ENCODE measurements at places on chromosomes 6 and 20.
A peak's percentile ranks its signal among the peaks of the same experiment; 100 is the strongest.

DNA sequence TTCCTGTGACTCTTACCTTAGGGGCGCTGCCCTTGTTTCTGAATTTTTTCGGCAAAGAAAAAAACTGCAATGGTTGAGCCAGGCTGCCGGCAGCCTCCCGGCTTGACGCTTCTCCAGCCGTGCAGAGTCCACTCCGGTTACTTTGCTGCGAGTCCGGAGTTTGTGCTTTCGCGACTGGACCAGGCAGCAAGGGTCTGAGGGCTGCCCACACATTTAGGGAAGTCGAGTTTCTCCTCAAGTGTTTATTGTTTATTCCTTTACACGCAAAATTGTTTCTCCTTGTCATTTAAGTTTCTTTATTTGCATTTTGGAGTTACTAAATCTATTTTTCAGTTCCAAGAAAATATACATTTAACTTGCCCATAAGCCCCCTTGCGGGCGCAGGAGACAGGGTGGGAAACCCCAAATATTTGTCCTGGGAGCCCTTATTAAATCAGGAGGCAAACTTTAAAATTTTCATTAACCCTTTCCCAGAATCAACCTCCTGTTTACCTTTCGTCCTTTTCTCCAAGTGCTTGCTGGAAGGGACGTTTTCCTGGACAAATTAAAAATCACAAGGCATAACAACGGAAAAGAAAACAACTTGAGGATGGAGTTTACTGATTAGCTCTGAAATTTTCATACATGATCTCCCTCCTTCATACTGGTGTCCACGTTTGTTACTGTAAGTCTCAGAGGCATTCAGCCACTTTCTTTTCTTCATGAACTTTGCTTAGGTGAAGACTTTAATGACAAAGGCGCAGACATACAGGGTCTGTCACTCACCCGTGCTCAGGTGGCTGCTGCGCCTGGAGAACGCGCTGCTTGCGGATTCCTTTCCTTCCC, 1.7 kb upstream of the PDE10A start:
- DNase-seq: no peak

GRCh38 chr6:104256646-104257045, 603.1 kb downstream of the HACE1 start:
- DNase-seq: no peak

GRCh38 chr6:25956226-25956625, 6.4 kb upstream of the TRIM38 start:
- no peak for DNase-seq

DNA sequence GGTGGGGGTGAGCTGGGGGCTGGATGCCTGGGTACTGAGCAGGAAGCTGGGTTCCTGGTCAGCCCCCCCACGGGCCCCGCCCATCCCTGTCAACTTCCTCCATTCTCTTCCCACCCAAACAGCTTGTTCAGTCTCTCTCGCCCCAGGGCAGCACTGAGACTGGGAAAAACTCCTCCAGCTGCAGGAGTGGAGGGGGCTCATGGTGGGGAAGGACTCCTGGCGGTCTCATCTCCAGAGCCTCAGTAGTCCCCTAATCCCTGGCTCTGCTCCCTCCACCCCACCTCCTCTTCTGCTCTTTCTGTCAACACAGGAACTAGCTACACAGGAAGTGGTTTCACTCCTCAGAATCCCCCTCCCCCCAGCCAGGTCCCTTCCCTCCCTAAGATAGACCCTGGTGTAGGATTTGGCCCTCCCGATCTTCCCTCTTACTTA, at the start of gene GPSM3:
Gene GPSM3, minus strand, starts transcription at position 36 of the 432 bp plus-strand sequence. CDS start 130 bp downstream, outside the sequence.
- DNase-seq: no peak

DNA sequence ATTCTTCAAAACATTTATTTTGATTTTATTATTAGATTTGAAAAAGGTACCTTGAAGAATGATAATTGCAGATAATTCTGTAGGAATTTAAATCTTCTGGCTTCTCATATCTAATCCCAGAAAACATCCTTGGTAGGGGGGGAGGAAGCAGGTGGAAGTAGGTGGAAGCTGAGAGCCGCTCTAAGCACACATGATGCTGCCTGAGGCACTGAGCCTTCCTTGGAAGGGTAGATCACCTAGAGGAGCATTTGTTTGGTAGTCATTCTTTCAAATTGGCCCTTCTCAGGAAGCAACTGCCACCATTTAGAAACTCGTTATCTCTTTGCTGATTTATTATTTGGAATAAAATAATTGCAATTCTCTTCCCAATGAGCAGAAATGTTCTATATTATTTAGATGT, 623.3 kb downstream of the CD109 start:
- no peak for DNase-seq

DNA sequence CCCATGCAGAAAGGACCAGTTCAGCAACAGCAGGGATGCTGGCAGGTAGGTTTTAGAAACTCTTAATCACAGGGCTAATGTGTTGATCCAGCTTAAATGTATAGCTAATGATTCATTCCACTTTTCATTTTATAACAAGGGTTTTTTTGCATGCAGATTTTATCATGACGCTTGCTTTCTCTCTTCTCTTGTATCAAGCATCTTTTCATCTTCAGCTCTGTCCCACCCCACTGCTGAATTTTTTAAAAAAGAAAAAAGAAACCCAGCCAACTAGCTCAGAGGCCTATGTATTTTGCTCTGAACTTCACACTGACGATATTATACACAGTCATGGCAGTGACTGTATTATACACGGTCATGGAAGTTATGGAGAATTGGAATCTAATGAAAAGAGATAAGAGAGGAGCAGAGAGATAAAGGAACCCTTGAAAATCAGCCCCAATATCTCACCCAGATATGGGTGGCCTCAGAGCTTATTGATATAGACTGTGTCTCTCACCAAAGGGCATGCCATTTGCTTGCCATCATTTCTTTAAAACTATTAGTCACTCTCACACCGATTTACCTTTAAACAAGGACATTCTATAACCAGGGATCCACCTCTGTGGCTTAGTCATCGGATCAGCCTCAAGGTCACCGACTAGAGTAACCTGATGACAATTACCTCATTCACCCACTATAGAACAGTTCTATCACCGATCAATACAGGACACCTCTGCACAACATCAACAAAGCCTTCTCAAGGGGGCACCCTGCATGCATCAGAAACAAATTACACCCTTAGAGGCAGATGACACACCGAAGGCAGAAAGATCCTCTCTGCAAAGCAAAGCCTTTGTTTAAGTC, 222.0 kb downstream of the ATXN1 start:
- DNase-seq: no peak

- DNase-seq: no peak
These were observed 10.4 kb downstream of the TGM6 start for GRCh38 chr20:2390951-2391675.

DNA sequence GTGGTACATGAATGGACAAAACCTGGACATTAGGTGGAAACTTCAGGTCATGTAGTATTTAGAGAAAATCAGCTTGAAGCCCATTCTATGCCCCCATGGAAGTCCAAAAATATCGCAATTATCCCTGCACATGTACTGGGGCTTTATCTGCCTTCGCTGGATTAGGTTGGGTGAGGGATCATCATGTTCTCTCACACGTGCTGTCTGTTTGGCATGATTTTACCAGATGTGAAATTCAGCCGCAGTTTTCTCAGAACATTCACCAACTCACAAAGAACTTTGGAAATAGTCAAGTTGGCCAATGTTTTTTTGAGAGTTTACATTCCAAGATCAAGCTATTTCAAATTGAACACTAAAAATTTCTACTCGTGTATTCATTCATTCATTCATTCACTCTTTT, 459.8 kb upstream of the CITED2 start:
- no peak for DNase-seq

DNA sequence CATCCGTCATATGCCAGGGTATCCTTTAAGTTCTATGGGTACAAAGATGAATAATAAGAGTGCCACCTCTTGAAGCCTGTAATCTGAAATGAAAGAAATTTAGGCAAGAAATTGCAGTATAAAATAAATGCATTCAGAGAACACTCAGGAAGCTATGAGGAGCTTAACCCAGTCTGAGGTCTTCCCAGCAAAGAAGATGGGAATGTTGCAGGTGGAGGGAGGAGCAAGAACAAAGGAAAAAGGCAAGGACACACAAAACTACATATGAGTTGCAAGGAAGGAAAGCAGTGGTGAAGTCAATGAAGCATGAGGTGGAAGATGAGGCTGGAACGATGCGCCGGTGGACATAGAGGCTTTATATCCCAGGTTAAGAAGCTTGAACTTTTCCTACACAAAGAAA, 67.0 kb upstream of the DST start:
- DNase-seq: no peak

DNA sequence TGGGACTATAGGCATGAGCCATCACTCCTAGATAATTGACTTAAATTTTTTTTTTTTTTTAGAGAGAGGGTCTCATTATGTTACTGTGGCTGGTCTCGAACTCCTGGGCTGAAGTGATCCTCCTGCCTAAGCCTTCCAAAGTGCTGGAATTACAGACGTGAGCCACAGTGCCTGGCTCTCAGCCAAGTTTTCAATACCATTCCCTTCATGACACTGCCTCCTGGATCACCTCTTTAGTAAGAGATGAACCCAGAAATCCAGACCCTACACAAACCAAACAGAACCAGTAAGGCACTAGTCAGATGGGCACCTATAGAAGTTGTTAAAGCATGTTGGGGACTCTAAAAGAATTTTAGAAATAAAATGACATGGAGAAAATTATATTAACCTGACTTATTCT, 18.3 kb upstream of the RIMS4 start:
- no peak for DNase-seq

GRCh38 chr20:15564981-15565380, 1008.3 kb downstream of the KIF16B start:
- DNase-seq: no peak

DNA sequence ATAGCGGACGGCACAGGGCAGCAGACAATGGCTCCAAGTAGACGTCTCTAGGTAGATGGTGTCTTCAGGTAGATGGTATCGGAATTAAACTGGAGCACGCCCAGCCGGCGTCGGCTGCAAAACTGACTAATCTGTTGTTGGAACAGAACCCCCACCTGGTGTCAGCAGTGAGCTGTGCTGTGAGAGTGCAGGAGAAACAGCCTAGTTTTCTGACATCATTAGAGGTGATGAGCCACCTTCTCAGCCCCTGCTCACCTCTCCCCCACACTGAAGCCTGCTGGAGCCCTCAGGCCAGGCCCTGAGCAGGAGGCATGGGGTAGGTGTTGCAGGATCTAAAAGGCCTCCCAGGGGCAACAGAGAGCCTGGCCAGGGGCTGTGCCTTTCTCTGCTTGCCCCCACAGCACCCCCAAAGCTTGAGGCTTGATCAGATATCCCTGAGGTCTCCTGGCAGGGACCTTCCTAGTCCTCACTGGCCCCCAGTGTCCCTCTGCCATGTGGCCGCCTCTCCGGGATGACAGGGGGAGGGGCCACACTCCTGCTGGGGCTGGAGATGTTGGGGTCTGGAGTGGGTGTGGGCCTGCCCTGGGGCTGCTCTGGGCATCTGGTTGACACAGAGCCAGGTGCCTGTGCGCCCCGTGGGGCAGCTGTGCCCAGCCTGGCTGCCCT, 6.9 kb upstream of the HELZ2 start:
- DNase-seq: peak; percentile 64

DNA sequence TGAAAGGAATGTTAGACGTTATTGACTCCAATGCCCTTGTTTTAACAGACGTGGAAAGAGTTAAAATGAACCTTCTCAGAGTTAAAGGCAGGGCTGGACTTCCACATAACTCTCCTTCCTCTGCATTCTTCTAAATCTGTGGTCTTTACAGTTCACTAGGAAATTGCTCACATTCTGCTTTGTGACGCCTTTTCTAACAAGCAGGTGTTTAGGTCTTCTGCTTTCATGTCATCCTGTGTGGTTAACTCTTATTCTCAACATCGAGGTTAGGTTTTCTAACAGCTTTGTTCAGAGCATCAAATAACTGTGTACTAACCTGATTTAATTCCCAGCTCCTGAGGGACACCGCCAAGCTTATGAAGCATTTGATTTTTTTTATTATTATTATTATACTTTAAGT, 81.3 kb upstream of the NT5E start:
- no peak for DNase-seq

DNA sequence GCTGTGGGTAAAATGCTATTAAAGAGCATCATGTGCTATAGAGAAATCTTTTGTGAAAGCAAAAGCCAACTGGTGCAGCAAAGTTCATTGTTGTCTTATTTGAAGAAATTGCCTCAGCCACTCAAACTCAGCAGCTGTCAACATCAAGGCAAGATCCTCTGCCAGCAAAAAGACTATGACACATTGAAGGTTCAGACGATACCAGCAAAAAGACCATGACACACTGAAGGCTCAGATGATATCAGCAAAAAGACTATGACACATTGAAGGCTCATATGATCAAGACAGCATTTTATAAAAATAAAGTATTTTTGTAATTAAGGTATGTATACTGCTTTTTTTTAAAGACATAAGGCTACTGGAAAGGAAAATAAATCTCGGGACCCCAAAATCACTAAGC, 118.4 kb upstream of the RUNX2 start:
- DNase-seq: no peak
